ENCODE measurements at places on chromosomes 12 and 14.

DNA sequence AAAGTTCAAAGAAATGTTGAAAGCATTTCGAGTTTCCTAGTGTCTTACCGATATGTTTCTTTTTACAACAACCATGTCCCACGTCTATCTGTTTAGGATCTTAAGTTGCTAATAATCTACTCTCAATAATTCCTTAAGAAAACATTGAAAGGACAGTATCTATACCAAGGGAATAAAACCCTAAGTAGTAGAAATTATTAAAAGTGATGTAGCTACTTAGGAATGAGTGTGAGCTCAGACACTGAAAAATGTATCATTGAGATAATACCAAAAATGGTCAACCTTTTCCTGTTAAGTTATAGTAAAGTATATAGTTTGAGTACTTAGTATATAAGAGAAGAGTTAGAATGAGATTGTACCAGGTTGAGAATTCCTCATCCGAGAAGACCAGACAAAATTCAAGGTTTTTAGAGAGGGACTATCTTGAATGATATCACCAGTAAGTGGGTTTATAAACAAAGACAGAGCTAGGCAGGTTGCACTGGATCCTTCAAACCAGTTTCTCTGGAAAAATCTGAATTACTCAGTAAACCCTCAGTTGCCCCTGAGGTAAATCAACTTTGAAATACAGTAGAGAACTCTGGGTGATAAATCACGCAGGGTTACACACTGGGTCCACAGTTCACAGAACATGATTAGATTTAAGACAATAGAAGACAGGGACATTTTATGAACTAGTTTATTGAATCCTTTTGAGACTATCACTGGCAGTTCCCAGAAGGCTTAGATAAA is 96.8 kb downstream of the ERGIC2 start:
- no peak for DNase-seq

- DNase-seq, result no peak
Observed at GRCh38 chr12:67357376-67358125, 88.4 kb downstream of the CAND1 start.

DNA sequence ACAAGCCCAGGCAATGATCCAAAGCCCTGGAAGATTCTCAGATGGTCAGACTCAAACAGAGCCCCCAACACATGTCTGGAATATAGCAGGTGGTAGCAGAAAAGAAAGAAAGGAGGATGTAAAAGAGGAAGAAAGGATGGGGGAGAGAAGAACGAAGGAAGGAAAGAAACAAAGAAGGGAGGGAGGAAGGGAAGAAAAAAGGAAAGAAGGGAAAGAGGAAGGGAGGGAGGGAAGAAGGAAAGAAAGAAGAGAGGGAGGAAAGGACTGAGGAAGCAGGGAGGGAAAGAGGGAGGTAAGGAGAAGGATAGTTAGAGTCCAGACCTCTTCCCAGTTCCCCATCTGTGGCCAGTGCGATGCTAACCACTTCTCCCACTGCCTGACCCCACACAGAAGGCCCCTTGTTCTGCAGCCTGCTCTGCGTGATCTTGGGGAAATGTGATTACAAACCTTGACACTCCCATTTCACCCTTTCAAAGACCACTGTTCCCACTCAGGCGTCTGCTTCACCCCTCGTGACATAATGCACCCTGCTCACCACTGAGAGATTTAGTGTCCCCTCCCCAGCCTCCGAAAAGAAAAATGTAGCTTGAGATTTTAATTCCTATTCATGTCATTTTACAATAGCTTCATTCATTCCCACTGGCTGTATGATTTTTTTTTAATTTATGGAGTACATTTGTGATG is 357.9 kb downstream of the BCL11B start:
- DNase-seq, result no peak

DNA sequence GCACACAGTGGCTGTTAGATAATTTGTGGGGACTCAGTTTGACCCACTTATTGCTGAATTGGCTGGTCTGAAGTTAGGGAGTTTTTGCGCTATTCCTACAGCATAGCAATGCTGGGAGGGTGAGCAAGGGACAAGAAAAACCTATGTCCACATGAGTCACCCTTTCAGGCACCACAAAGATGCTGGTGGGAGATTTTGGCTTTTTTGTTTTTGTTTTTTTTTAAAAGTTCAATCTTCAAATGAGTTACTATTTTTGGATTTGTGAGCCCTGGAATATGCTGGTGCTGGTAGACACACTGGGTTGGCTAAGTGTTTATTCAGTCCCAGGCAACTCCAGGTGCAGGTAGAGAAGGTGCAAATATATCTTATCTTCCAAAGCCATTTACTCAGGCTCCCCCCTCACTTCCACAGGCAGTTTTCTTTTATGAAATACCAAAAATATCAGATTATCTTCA is 143.4 kb downstream of the BTG1 start:
- DNase-seq, result no peak

DNA sequence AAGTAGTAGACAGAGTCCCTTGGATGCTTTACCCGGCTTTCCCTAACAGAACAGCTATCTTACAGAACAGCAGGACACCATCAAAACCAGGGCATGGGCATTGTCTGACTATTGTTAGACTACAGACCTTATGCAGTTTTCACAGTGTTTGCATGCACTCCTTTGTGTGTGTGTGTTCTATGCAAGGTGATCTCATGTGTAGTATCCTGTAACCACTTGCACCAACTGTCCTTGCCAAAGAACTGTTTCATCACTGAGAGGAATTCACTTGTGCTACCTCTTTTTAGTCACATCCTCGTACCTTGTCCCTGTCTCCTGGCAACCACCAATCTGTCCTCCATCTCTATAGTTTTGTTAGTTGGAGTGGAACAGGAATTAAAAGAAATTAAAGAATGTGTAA is 183.6 kb upstream of the PZP start:
- DNase-seq, result no peak

DNA sequence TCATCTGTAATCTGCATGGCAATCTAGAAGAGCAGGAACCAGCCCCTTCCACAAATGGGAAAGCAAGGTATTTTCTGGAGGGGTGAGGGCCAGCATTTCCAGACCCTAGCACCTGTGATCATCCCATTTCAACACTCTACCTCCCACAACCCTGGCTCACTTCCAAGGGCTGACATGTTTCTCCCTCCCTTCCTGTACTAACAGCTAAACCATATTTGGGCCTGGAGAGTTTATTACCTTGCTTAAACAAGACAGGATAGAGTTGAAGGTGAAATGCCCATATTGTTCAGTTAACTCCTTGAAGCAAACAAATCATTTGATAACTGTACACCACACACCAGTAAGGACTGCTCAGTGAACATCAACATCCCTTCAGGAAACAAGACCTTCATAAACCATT is 158.4 kb downstream of the PPM1H start:
- no peak for DNase-seq

DNA sequence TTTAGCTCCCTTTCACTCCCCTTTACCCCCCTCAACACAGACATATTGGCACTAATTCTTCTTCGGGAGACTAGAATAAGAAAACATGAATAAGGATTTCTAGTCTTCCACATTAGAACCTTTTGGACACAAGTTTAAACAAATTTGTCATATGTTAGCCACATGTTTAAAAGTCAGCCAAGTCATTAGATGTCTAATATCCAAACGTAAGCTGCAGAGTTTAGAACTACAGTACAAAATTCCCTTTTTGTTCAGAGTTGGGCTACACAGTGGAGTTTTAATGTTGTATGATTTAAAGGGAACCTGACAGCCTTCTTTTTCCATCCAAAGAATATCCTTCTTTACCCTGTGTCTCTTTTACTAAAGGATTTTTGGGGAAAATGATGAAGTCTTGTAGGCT is 79.8 kb downstream of the PDE6H start:
- no peak for DNase-seq

- DNase-seq, result no peak
Observed at GRCh38 chr12:124809878-124810277, 53.8 kb downstream of the SCARB1 start.

DNA sequence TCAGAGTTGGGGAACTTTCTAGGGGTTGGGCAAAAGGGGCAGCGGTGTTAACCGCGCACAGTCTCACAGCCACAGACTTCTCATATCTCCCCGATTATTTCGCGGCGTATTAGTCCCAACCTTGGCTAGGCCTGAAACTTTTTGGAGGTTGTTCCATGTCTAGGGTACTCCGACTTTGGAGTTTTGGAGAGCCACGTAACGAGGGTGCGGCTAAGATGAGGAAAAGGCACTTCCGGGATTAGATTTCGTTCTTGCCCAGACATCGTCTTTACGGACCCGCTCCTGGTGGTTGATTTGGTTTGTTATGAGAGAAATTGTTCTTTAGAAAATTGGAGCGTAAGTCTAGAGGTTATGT is 513 bp downstream of the CCNK start:
- DNase-seq, result peak; percentile 31

GRCh38 chr14:95817271-95817670 is 59.4 kb upstream of the TUNAR start:
- DNase-seq, result no peak

GRCh38 chr14:50943943-50944646 is at the start of gene PYGL:
Gene PYGL (minus strand): TSS chr14:50944483. CDS start chr14:50944403, 80 bp downstream.
- DNase-seq, result peak; percentile 7

GRCh38 chr14:67900231-67900630 is 80.7 kb downstream of the RAD51B start:
- DNase-seq, result no peak

GRCh38 chr14:22381766-22382165 is 207.3 kb downstream of the DAD1 start:
- no peak for DNase-seq

GRCh38 chr12:95318071-95318545 is 100.5 kb downstream of the VEZT start:
- no peak for DNase-seq

DNA sequence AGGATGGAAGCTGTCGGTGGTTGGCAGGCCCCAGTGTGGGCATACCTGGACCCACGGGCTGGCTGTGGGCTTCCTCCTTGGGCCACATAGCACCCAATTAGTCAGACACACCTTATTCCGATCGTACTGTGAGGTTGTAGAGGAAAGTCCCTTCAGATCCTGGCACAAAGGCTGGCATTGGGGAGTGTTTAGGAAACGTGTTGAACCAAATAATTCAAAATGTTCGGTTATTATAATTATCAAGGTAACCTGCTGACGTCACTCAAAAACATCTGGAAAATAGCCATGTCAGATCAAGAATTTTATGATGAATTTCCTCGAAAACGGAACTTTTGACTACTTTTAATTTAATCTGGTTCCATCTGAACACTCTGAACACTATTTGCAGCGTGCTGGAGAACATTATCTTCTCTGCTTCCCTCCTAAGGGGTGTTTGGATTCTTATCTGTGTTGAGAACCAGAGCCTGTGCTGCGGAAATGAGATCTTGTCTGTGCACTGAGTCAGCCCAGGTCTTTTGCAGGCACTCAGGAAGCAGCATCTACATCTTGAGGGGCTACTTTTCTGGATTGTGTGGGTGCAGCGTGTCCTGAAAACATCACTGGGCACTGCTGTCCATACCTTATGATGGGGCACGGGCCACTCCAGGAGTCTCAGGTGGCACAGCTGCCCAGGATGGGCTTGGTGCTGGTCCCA is 100.3 kb downstream of the SLC25A47 start:
- no peak for DNase-seq

DNA sequence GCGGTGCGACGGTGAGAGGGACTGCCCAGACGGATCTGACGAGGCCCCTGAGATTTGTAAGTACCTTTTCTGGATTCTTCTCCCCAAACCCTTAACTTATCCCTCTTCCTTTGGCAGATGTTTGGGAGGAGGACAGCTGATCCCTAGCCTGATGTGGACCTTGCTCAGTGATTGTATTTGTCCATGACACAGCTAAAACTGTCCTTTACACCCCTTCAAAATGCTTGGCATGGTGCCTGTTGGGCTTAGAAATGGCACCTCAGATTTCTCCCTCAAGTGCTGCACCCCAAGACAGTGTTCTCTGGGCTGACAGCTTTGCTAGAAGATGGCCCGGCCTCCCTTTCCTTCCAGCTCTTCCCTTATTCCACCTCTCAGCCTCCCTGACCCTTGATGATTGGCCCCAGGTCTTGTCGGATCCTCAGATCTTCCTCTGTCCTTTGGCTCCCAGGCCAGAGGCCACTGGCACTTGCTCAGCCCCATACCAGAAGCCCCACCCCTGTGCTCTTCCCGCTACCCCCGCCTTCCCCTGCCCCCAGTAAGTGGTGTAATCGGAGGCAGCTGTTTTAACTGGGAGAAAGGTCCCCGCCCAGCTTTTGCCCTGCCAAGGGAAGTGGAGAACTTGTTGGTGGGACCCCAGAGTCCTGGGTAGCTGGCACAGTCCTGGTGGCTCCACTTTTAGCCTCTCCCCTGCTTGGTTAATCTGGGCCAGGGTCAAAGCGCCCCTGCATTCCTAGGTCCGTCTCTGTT is 8.7 kb downstream of the LRP1-AS start:
- no peak for DNase-seq

GRCh38 chr12:115440438-115440837 is 756.5 kb upstream of the TBX3 start:
- DNase-seq, result no peak

- peak; percentile 43 for DNase-seq
Observed at GRCh38 chr12:1634590-1635191, 5.7 kb downstream of the WNT5B start.

DNA sequence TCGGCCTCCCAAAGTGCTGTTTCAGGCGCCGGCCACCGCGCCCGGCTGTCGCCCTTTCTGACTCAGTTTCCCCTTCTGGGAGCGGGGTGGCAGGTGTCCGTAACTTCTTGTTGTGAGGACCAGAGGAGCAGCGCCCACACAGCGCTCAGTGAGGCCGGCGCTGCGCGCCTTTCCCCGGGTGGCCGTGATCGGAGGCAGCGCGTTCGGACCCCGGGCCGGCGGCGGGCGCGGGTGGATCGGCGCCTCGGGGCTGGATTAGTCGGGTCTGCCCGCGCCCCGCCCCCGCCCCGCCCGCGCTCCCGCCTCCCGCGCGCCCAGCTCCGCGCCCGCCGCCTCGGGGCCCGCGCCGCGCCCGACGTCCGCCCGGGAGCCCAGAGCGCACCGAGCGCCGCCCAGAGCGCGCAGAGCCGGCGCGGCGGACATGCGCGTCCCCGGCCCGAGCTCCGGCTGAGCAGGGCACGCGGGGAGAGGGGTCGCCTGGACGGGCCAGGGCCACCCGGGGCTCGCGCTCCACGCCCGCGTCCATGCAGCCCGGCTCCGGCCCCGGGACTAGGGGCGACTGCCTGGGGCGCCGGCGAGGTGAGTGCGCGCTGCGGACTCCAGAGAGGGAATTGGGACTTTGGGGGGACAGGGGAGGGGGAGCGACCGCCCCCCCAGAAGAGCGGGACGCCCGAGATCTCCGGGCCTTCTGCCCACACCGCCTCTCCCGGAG is 50.6 kb downstream of the LRCOL1 start:
- DNase-seq, result peak; percentile 28

GRCh38 chr12:95699579-95699978 is 91.0 kb downstream of the NTN4 start:
- no peak for DNase-seq

GRCh38 chr14:105919458-105920150 is 393.2 kb downstream of the TMEM121 start:
- DNase-seq, result no peak

- DNase-seq, result no peak
Observed at GRCh38 chr12:8584004-8584403, 28.7 kb downstream of the AICDA start.

DNA sequence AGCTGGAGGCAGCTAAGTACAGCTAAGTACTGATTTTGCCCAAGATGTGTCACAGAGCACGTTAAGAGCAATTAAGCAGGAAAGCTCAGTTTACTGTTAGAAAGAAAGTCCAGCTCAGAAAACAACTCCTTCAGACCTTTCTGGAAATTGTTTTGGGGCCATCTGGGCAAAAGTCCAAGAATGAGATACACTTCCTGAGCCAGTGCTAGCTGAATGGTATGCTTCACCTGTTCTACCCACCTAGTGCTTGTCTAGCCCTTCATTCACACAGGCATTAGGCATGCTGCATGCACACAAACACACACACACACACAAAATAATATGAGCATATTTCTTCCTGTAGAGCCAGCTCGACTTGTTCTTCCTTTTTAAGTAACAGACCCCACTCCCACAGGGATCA is 6.6 kb upstream of the IKZF4 start:
- DNase-seq, result no peak

- DNase-seq, result no peak
Observed at GRCh38 chr12:96454396-96454795, 35.0 kb upstream of the CFAP54 start.
